ENCODE measurements at places on chromosomes 2 and 18.

DNA sequence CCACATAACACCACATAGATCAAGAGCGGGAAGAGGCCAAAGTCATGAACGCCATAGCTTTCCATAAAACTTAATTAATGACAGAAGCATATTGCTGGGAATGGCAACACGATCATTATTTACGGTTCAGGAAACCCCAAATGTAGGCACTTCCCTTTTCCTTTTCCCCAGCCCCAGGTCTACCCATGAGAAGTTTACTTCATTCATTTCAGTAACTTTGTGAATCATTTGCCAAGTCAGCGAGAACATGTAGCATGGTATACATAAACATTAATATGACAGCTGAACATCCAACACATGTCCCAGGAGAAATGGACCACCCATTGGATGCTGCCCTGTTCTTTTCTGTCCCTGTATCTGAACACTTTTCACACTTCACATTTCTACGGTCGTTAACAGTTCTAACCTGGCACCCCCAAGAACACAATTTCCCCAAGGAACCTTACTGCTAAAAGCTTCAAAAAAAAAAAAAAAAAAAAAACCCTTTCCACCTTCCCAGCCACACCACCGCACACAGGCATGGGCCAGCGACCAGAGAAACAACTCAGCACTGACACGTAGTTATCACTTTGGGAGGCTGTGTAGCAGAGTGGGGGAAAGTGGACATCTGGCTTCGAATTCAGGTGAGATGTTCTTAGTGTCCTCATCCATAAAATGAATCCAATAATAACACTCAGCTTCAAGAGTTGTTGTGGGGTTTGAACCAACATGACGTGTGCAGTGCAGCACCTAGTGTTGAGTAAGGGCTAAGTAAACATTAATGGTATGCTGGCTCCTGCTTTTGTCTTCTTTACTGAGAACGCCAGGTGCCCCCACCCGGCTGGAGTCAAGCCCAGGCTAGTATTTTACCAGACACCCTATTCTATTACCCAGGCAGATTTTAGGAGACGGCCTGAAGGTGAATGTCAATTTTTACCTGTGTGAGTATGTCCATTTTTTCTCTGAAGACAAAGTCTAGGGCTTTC is 371.5 kb downstream of the LNPK start:
- no peak for DNase-seq

- DNase-seq = no peak
Observed at GRCh38 chr2:227103583-227103982, 60.4 kb downstream of the COL4A4 start.

DNA sequence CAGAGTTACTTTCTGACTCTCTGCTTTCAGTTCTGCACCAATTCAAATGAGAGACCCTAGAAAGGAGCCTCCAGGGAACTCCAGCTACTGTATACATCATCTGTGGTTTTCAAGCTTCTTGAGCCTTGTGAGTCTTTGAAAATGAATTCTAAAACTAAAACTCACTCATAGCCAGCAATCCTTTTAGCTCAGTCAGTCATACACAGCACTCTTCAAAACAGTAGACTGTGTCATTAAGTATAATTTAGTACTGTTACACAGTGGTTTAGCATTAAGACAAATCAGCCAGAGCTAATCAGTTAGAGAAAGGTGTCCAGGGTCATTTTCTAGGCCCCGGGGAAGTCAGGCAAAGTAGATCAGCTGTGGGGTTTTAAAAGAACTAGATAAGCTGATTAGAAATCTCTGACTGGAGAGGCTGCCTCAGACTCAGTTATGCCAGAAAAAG is 322.1 kb upstream of the THUMPD2 start:
- DNase-seq = no peak

- no peak for DNase-seq
Observed at GRCh38 chr2:12896318-12896982, 179.7 kb downstream of the TRIB2 start.

- no peak for DNase-seq
Observed at GRCh38 chr18:57973889-57974288, 70.1 kb upstream of the NEDD4L start.

- no peak for DNase-seq
Observed at GRCh38 chr18:50866765-50867164, 12.2 kb upstream of the ME2 start.

- DNase-seq = no peak
Observed at GRCh38 chr2:118994778-118995177, 52.8 kb downstream of the MARCO start.

- no peak for DNase-seq
Observed at GRCh38 chr2:127954857-127955256, 69.1 kb upstream of the AMMECR1L start.

- DNase-seq = no peak
Observed at GRCh38 chr2:230327418-230328154, 593 bp downstream of the SP140L start.

DNA sequence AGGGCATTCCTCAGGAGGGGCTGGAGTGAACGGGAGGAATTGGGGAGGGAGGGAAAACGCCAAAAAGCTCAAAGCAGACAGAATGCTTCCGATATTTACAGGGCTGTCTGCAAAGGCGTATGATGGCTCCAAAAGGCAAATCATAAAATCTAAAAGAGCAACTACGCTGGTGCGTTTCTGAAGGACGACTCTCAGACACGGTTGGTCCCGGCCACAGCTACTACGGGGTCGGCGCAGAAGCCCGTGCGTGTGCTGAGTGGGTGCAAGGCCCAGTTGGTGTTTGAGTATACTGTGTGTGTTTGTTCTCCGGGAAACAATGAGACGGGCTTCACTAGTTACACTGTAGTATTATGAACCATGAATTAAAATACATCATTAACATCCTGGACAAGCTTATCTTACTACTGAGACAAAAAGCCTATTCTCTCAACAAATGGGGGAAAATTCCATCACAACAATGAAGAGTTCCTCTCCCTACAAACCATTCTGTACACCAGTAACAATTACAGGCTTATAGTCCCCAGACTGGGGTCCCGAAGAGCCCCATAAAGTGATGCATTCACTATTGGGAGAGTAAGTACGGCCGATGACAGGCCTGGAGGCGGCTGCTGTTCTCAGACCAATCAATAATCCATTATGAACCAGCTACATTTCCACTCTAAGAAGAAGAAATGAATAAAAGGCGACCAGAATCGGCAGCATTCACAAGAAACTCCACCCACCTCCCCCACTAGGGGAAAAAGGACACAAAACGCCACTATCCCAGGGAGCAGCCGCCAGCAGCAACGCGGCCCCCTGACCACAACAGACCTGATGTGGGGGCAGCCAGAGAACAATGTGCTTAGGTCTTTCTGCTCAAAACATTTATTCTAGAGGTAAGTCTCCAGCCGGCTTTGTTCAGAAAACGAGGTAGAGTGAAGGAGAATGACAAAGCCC is 43.4 kb downstream of the ZNF516 start:
- DNase-seq = no peak

DNA sequence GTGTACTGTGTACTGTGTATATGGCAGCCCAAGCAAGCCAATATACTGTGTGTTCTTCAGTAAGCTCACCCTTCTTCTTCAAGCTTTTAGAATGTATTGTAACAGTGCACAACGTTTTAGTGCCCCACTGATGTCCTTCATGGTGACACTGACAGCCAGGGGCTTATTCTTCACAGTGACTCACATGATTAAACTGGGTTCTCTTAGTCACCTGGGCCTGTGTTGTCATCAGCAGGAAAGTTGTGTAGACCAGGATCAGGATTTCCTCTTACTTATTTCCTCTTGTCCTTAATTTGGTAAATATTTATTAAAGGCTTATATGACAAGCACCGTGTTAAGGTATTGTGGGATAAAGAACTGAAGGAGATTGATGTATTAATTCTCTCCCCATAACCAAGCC is 67.9 kb upstream of the THOC1 start:
- no peak for DNase-seq

DNA sequence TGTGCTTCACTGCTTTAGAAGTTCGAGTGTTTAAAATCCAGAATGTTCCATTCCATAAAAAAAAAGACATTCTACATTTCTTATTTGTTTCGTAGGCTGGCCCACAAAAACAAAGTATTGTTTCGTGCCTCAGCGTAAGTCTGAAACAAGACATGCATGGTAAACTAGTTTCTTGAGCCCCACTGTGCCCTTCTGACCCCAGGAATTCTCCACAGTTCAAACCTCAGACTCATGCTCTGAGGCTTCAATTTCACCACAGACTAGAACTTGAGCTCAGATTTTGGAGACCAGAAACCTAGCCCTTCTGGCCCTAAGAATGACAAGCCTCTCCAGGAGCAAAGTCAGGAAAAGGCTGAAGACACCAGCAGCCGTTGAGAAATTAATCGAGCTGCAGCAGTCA is 151.5 kb downstream of the SLC8A1 start:
- DNase-seq = no peak

DNA sequence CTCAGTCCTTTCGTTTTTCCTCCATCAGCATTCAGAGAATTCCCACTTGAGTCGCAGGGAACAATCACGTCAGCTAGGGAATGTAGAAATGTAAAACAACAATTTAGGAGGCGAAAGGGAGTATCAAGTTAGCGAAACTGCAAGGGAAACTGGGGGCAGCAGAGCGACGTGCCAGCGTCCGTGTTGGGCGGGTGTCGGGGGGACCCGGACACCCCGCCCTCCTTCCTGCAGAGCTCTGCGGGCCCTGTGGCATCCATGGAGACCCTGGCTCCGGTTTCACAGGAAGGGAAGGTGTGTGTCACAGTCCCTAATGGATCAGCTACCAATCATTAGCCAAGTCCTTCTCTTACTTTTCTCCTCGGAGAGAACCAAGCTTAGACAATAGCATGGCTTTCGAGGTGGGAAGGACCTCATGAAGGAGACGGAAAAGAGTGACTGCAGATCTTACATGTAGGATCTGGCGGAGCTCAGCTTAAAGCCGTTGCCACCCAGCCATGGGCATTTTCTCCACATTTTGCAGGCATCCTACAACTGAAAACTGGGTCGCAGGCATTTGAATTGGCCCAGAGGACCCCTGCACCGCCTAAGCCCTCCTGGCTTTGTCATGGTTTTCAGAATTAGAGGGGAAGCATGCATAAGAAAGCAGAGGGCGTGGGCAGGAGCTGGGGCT is 33.7 kb downstream of the SOX11 start:
- DNase-seq = no peak

DNA sequence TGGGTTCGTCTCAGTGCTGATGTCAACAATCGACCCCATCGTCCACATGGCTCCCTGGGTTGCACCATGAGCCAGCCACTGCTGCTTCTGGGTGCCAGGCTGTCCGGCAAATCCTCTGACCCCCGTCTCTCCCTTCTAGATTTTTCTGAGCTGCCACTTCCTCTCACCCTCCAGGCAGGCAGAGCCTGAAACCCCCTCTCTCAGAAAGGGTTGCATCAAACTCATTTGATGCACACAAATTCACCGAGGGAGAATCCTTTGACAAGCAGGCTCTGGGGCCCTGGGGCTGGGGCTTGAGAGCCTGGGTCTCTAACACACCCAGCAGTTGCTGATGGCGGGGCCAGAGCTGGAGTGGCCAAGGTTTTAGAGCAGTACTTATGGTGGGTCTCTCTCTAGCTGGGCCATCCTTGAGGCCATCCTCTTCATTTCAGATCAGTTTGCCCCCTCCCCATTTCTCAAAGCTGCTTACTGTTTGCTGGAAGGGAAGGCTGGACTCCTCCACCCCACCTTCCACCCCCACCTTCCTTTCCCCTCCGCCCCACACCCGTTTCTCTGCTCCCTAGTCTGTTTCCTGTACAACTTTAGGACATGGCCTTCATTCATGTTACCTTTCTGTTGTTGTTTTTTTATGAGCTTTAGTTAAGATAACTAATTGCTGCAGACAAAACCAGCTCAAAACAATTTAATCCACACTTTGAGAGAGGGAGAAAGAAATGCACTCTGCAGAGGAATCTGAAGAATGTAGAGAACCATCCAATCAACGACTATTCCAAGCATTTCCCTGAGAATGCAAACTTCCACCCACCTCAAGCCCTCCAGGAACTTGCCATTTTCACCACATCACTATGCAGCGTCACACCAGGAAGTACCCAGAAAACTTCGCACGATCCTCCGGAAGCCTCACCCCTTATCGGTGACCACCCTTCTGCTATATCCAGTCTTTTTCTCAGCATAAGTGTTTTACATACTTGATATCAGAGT is 69.5 kb downstream of the ARL4C start:
- no peak for DNase-seq
